ENCODE measurements at places on chromosomes 12 and 14. TPM values are rescaled to one million over a fixed set of nuclear protein-coding genes. Genes with fewer than 3 reads are reported as not detected.
A peak's percentile ranks its signal among the peaks of the same experiment; 100 is the strongest.

GRCh38 chr14:39875028-39875427 lies 442.8 kb upstream of the FBXO33 start:
- no peak for DNase-seq

DNA sequence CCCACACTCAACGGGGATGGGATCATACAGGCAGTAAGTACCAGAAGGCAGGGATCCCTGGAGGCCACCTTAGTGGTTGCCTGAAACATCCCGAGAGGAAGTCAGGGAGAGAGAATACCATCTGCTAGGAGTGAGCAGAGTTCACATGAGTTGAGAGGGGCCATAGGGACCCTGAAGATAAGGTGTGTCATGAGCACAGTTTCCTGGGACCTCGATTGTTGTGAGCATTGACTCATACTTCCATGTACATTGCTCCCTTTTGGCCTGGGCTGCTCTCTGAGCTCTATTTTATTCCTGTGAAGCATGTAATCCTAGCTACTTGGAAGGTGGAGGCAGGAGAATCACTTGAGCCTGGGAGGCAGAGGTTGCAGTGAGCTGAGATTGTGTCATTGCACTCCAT lies 120.5 kb downstream of the TBC1D30 start:
- no peak for DNase-seq

- no peak for DNase-seq
These were observed 41.7 kb downstream of the SUSD6 start for GRCh38 chr14:69652942-69653684.

GRCh38 chr12:9079082-9079481 lies 36.6 kb downstream of the A2M start:
- no peak for DNase-seq

DNA sequence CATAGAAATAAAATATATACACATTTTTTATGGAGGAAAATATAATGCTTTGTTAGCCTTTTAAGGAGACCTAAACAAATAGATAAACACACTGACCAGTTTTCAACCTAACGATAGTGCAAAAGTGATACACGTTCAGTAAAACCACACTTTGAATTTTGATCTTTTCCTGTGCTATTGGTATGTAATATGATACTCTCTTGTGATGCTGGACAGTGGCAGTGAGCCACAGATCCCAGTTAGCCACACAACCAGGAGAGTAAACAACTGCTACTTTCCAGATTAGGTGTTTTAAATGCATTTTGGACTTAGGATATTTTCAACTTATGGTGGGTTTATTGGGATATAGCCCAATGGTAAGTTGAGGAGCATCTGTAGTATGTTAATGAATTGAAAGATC lies 243.1 kb downstream of the ERC1 start:
- no peak for DNase-seq

DNA sequence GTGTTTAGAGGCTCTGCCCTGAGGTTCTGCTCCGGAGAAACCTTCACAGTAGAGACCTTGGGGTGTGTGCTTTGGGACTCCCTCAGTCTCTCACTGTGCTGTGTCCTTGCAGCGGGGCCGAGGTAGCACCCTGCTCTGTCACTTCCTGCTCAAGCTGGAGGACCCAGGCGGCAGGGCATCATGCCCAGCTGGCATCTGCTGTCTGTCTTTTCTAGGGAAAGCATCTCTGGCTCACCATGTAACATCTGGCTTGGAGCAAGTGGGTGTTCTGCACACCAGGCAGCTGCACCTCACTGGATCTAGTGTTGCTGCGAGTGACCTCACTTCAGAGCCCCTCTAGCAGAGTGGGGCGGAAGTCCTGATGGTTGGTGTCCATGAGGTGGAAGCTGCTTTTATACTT lies 124.5 kb downstream of the ESRRB start:
- DNase-seq: no peak

- no peak for DNase-seq
These were observed 15.2 kb upstream of the FOXN3 start for GRCh38 chr14:89432226-89432625.

DNA sequence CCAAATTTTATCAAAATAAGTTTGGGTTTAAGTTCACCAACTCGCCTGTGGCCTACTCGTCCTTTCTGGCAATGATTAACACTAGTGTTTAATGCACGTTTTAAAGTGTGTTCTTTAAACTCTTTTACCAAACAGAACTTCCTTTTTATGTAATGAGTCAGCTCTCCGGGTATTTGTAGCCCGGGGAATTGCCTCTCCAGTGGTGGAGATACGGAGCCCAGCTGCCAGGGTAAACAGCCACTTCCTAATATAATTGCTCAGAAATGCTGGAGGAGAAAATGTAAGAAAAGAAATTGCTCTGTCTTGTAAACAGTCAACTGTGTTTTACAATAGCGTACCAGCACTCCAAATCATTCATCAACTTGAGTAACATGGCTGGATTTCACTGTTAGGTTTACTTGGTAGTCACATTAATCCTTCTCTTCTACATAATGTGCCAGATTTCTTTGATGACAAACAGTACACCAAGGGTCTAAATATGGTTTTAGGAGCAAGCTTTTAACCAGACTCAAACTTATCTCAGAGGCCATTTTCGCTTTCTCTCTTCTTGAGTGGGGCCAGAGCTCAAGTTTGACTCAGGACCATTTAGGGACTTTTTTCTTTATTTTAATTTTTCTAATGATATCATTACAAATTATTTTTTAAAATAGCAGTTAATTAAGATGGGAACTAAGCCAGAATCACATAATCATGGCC lies 101.2 kb upstream of the SLC38A2 start:
- peak; percentile 92 for DNase-seq

- DNase-seq: no peak
These were observed 44.2 kb upstream of the PTGR2 start for GRCh38 chr14:73807457-73807856.

DNA sequence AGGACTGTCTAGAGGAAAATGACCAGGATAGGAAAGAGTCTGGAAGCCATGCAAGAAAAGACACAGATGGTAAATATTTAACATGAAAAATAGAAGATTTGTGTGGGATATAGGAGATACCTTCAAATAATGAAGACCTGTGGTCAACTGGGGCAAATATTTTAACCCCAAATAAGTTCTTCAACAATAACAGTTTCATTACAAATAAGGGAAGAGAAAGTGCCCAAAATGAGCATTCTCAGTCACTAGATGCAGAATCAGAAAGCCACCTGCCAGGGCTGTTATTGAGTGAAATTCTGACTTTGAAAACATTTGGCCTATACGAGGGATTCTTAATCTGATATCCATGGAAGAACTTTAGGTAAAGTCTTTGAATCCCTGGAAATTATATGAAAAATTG lies 231.2 kb upstream of the PLEKHG7 start:
- no peak for DNase-seq

DNA sequence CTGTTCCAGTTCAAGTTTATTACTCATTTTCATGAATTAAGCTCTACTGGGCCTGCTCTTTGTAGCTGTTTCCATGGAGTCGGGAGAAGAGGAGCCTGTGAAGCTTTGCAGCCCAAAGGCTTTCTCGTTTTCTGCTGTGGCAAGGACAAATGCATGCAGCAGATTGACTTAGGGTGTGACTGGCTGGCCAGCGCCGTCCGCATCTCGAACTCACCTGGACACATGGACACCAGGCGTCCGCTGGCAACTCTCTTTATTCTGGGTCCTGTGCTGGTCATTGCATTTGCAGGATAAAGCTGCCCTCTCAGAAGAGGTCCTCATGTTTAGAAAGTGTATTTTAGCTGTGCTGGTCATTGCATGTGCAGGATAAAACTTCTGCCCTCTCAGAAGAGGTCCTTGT lies 350.4 kb downstream of the TMEM121 start:
- DNase-seq: no peak

DNA sequence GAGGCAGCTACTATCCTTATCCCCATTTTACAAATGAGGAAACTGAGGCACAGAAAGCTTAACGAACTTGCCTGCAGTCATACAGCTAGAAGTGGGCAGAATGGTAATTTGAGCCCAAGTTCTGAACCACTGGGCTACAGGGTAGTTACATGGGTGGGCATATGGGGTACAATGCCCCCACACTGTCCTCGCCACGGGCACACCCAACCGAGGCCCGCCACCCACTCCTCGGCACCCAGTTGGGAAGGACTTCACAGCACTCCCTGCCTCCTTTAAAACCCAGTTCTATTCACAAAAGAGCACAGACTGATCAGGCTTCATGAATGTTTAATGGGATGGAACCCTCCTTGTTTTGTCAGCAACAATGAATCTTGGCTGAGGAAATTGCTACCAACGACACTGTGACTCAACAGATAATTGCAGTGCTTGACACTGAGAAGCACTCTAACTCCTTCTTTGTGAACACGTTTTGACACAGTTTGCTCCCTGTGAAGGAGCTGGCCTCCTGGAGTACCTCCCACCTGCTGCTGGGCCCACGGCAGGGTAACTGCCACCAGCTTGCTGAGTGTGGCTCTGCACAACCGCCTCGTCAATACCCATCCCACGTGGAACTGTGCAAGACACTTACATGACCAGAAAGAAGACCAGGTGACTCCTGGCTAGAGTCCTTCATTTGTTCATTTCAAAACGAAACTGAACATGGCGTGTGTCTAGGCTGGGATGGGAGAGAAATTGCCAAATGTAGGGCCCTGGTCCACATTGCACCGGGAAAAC lies 63.5 kb downstream of the CLMN start:
- no peak for DNase-seq

DNA sequence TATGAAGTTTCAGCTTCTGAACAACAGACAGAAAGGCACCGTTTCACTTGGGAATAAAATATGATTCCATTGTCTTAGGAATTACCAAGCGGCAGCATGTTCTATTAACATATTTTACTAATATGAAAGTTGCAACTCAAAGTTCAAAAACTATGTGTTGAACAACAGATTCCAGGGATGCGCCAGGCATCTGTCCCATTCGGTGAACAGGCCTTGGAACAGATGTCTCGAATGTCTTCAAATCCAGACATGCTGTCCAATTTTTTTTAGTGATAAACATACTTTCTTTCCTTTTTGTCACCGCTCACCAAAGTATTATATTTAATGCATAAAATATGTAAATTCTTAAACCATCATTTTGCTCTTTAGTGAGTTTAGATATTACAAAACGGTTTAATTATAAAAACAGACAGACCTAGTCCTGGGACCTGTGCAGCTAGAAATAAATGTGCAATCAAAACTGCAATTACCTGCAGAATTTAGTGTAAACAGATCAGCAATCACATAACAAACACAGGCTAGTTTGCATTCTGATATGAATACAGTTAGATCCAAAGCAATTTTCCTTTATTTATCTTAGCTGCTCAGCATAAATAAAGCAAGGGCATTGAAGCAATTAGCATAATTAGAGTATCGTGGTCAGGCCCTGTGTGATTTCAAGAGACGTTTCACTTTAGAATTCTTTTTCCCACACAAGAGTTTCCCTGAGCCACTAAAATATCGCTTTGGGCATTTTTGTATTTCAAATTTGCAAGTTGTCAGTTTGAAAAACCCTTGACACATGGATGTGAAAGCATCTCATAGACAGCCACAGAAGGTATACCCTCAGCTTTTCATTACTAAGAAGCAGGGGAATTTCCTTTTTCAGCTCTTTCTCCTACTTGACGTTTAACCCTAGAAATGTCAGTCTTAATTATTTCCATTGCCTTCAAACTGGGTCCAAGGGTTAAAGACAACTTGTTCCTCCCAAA lies 420.8 kb downstream of the EGLN3 start:
- DNase-seq: no peak

- no peak for DNase-seq
These were observed 123.5 kb downstream of the MED13L start for GRCh38 chr12:116153983-116154382.

DNA sequence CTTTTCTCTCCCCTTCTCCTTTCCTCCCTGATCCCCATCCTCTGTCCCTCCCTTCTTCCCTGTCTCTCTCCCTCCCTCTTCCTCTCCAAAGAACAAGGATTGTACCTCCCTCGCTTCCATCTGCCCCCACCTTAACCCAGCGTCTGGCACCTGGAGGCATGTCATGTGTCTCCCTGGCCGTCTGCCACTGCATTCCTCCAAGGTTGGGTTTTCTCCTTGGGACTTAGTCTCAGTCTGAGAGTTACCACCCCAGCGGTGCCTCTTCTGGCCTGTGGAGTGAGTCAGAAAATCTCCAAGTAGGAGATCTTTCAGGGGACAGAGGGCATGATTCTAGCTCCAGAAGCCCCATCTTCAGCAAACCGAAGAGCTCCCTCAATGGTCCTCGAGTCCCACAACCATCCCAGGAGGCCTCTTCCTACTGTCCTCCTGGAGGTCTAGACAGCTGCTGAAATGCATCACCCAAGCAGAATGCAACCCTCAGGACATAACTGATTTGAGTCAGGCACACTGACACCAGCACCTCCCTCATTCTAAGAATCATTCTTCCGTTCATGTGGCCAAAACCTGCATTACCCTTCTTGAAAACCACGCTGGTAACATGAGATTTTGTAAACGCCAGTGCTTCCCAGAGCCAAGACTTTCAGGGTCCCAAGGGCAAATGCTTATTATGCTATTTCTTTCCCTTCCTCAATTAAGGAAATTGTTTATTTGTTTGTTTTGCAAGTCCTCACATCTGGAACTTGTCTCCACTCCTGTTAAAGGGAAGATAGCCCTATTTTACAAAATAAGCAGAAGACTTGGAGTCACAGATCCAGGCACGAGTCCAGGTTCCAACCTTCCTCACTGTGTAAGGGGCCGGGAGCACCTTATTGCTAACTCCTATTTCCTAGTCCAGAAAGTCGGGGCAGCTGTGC lies 463.2 kb downstream of the BCL11B start:
- no peak for DNase-seq

- no peak for DNase-seq
These were observed 112.5 kb downstream of the PTPRQ start for GRCh38 chr12:80556566-80556965.

DNA sequence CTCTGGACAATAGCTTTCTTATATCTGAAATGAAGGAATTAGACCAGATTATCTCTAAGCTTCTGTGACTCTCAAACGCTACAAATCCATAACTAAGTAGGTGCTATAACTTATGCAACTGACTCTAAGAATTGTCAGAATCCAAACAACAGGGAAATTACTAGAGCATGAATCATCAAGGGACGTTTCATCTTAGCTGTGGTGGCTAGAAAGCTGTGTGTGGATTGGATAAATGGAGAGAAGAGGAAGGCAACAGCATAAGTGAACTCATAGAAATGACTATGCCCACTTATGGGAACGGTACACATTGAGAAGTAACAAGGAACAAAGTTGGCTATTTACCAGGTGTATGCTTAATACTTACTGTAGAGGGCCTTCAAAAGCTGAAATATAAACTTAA lies 96.0 kb upstream of the NEDD1 start:
- peak; percentile 56 for DNase-seq

- DNase-seq: peak; percentile 92
These were observed 3.5 kb downstream of the ELK3 start for GRCh38 chr12:96197503-96198272.

GRCh38 chr14:43361751-43362150 lies 1145.3 kb downstream of the FSCB start:
- no peak for DNase-seq

GRCh38 chr14:68977718-68978171 lies 1.4 kb downstream of the ACTN1 start:
- no peak for DNase-seq

The RPL6 gene
- 1,961 TPM for polyA plus RNA-seq

The NID2 gene
- polyA plus RNA-seq: 279 TPM

The AKAP3 gene
- 0.98 TPM for polyA plus RNA-seq

The GPR162 gene
- 3.3 TPM for polyA plus RNA-seq

The PDZRN4 gene
- polyA plus RNA-seq: not detected

The PCNX4 gene
- 22.0 TPM for polyA plus RNA-seq

The RNASE13 gene
- polyA plus RNA-seq: not detected

The GALNT4 gene
- polyA plus RNA-seq: 4.2 TPM

The TBC1D30 gene
- 0.22 TPM for polyA plus RNA-seq

The DBX2 gene
- polyA plus RNA-seq: not detected

The TC2N gene
- polyA plus RNA-seq: 0.05 TPM

The OVCH1 gene
- polyA plus RNA-seq: 0.06 TPM

The TNFAIP2 gene
- 16.7 TPM for polyA plus RNA-seq

Data from BJ (cell line).